ENCODE measurements at places on chromosomes 2 and 18.
A peak's percentile ranks its signal among the peaks of the same experiment; 100 is the strongest.

- no peak for DNase-seq
These were observed 66.5 kb downstream of the EPG5 start for GRCh38 chr18:45900623-45901022.

DNA sequence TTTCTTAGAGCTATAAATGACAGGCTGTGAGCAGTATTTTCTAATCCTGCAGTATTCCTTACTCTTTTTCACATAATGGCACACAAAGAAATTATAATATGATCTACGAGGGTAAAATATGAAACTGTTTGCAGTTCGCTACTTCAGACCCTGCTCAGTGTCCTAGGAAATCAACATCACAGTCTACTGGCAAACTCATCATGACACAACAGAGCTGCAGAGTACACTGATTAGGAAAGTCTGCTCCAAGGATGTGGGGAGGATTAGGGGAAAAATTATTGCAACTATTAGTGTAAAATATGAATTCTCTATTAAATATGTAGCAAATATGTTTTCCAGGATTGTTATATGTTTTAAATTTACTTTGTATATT, 149.2 kb upstream of the REG3G start:
- DNase-seq = no peak

- peak; percentile 49 for DNase-seq
These were observed 310.2 kb upstream of the STON1 start for GRCh38 chr2:48219555-48220436.

DNA sequence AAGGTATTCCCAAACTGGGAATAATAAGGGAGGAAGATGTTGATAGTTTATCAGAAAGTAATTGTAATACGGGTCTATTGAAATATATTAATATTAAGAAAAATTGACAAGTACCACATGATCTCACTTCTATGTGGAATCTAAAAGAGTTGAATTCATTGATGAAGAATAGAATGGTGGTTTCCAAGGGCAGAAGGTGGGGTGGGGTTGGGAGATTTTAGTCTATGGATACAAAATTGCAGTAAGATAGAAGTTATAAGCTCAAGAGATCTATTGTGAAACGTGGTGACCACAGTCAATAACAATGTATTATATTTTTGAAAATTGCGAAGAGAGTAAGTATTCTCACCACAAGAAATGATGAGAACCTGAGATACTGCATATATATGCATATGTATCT, 38.9 kb downstream of the COL3A1 start:
- DNase-seq = no peak

- DNase-seq = no peak
These were observed 19.6 kb downstream of the ZNF2 start for GRCh38 chr2:95185197-95185596.

DNA sequence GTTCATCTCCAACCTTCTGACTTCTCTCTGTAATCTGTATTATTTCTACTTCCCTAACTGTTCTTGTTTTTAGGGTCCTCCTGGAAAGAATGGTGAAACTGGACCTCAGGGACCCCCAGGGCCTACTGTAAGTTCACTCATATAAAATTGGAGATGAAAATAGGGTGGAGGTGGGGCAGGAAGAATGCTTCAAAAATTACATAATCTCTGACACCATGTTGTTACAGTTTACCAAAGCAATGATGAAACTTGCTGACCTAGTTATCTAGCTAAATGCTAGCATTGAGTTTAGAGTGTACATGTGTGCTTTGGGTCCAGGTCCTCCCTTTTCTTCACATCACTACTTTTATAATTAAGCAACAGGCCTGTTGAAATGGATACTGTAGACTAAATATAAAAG, 23.1 kb downstream of the COL3A1 start:
- DNase-seq = no peak

DNA sequence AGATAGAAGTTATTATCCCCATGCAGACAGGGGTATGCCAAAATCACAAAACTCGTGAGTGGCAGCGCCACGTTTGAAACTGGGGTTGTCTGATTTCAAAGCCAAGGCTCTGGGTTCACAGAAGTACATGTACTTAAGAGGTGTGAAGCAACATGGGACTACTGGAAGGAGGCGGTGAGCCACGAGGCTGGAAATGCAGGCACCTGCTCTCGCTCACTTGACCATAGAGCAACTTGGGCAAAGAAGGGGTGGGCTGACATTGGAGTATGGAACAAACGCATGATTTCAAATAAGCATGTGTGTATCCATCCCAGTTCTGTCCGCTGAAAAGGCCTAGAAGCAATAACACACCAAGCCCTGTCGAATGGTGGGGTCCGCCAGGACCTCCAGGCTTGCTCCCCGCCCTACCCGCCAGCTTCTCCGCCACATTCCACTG, 593 bp upstream of the ACTR2 start:
- DNase-seq = peak; percentile 46

DNA sequence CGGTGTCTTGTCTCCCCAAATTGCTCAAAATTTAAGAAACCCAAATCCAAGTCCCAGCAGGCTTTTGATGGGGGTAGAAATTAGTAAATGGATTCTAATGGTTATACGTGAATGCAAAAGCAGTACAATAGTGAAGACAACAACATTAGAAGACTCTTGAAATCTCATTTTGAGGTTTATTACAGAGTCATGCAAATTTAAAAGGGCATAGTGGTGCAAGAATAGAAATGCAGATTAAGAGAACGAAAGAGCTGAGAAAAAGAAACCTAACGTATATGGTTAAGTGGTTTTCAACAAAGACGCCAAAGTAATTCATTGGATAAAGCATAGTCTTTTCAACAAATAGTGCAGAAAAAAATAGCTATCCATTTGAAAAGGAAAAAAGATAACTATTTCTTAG, 33.2 kb upstream of the CXXC1 start:
- DNase-seq = no peak

GRCh38 chr2:230318190-230319121, 8.5 kb upstream of the SP140L start:
- DNase-seq = no peak

- DNase-seq = peak; percentile 35
These were observed 146.3 kb upstream of the SKOR2 start for GRCh38 chr18:47397671-47398319.

GRCh38 chr2:126751477-126751876, 95.5 kb downstream of the GYPC start:
- no peak for DNase-seq

DNA sequence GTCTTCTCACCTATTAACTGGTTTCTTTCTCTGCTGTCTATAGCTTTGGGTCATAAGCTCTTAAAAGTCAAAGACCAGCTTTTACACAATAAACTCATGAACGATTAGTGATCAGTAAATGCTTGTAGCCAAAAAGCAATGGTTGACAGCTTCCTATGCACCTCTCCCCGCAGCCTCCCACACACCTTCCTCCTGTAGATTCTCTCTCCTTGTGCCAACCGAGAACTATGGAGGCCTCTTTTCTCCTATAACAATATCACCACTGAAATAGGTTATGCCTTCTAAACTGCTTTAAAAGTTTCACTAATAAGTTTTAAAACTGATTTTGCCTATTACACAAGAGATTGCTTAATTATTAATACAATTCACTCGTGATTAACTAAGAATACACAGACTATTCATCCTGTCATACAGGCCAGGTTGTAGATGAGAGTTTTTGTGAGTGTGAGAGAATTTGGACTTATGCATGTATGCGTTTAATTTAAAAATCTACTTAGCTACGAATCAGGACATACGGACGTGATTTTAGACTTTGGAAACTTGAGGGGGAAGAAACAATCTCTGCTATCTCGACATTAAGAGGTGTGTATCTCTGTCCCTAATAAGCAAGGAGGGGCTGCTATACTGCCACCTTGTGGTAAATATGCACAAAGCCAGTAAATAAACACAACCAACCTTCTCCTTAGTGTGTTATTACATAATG, 229.1 kb upstream of the RBBP8 start:
- peak; percentile 66 for DNase-seq

GRCh38 chr2:88355486-88355885, 97.0 kb downstream of the FOXI3 start:
- no peak for DNase-seq

GRCh38 chr2:15953147-15953630, 12.8 kb downstream of the MYCN start:
- DNase-seq = no peak

DNA sequence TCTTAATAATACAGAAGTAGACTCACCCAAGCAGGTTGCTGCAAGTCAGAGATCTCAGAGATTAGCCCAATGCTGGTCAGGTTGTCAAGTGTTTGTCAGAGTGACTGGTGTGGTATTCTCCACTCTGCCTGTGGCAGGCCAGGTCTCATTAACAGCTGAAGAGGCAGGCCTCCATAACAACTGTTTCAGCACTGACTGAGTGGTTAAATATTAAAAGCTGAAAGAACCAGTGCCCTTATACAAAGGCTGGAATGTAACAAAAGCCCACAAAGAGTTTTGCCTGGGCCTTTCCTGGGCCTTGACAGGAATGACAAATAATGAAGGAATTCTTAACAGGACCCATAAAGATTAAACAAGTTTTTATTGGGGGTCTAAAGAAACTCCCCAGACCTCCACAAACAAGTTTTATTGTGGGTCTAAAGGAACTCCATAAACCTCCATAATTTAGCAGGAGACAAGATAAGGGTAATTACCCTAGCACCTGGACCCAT, 26.8 kb downstream of the SULT1C2 start:
- no peak for DNase-seq

- no peak for DNase-seq
These were observed 112.2 kb downstream of the ZNF385B start for GRCh38 chr2:179749210-179749609.

DNA sequence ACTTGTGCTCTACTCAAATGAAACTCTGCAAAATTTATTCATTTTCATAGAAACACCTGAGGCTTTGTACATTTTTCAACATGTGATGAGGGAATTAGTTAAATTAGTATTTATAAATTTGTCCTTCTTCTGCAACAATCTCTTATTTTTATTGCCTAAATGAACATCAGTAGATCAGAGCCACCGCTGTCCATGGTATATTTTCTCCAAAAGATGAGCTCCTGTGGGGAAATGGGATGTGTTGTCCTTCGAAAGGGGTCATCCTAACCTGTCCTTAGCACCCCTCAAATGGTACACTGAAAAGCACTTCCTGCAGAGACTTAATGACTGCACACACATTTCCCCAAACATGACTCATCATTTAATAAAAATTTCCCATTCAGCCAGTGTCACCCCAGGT, 714.6 kb downstream of the MBD2 start:
- no peak for DNase-seq

- DNase-seq = no peak
These were observed 12.6 kb downstream of the SLC20A1 start for GRCh38 chr2:112658301-112658700.

GRCh38 chr2:149070681-149071320, 32.3 kb downstream of the LYPD6B start:
- no peak for DNase-seq

GRCh38 chr2:46769809-46770208, 145.8 kb downstream of the MCFD2 start:
- DNase-seq = no peak

DNA sequence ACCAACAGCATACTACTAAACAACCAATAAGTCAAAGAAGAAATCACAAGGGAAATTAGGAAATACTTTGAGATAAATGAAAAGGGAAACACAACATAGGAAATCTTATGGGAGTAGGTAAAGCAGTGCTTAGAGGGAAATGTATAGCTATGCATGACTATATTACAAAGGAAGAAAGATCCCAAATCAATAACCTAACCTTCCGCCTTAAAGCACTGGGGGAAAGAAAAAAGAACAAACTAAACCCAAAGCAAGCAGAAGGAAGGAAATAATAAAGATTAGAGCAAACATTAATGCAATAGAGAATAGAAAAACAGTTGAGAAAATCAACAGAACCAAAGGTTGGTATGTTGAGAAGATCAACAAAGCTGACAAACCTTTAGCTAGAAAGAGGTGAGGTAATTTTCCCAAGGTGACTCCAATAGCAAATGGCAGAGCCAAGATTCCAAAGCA, 49.9 kb downstream of the DDX1 start:
- no peak for DNase-seq

DNA sequence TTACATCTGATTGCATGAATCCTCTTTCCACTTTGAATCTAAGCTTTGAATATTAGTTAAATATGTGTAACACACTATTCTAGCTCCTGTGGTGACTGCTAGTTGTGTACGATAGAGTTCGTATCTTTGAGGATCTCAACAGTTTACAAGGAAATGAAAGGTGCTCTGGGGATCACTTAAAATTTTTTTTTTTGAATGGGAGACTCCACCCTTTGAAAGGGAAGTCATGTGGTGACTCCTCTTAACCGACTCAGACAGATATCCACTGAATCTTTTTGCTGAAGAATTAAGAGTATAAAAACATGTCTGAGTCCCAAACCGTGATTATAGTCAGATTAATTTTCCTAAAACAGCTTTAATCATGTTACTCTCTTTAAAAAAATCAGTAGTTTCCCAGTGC, 4.0 kb downstream of the CLIP4 start:
- DNase-seq = peak; percentile 24

GRCh38 chr18:62412231-62412979, 87.3 kb downstream of the TNFRSF11A start:
- DNase-seq = no peak

DNA sequence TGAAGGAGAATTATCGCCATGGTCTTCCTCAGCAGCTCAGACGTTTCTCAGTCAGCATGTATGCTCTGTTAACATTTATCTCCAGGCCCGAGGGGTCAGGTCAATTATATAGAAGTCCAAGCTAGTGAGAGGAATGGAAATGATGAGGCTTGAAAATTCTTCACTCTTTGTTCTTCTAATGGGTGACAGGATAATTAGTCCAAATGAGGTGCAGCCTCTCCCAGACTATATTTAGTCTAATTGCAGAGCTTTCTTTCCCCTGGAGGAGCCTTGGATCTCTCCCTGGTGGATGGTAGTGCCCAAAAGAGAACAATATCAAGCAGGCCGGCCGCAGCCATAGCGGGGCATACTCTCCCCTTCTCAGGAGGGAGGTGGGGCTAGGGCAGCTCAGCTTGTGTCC, 51.4 kb upstream of the DTNB start:
- no peak for DNase-seq

GRCh38 chr18:22285361-22286140, 116.2 kb downstream of the GATA6 start:
- DNase-seq = no peak

- DNase-seq = no peak
These were observed 23.5 kb upstream of the BZW1 start for GRCh38 chr2:200788121-200788718.

GRCh38 chr18:11760498-11761167, 71.6 kb downstream of the GNAL start:
- DNase-seq = no peak

DNA sequence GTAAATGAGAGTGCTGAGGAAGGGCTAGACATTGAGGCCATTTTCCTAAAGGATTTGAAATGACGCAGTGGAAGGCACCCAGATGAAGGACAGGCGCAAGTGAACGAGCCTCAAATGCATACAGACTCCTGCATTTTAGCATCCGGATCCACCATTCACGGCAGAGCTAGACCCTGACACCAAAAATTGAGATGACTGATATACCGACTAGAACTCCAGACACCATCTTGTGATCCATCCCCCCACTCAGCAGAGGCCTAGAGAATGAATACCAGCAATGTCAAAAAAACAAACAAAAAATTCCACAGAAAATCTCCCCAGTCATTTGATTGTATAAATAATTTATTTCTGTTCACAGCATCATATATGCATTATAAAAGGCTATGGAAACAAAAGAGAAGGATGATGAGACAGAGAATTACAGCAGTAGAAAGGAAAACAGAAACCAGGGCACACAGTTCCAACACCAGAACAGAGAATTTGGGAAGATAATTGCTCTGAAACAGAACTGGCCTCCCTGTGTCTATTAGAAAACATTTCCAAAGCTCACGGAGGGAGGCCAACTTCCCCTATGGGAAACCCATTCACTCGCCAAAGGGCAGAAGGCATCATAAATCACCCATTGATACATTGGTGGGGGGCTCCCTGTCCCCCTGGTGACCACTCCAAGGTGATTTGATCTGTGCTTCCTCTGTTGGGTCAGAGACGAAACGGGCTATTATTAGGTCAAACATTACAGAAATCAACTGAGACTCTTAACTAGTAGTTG, 4.0 kb downstream of the ARL4C start:
- no peak for DNase-seq
